Placental pericyte (primary cell): ENCODE measurements at places on chromosomes 12 and 14. TPM values are rescaled to one million over a fixed set of nuclear protein-coding genes. Genes with fewer than 3 reads are reported as not detected.

Gene LRRK2
- 1.1 and 2.6 TPM in 2 replicates for total RNA-seq

Gene ITGA7
- total RNA-seq: under 0.01 and 0.14 TPM in 2 replicates

Gene C3AR1
- total RNA-seq: 0.29 and 1.1 TPM in 2 replicates

Gene AP1G2
- 10.5 and 12.6 TPM in 2 replicates for total RNA-seq

Gene SLC39A5
- total RNA-seq: not detected in 2 replicates

Gene DCAF4
- 30.1 and 47.3 TPM in 2 replicates for total RNA-seq

Gene PRH2
- 0.29 TPM in 1 of 2 replicates, not detected in the other for total RNA-seq

Gene FAM222A
- 1.3 TPM in 2 replicates for total RNA-seq

Gene MEG3
- 207 and 351 TPM in 2 replicates for total RNA-seq
